ENCODE measurements at places on chromosomes 16 and 17.

DNA sequence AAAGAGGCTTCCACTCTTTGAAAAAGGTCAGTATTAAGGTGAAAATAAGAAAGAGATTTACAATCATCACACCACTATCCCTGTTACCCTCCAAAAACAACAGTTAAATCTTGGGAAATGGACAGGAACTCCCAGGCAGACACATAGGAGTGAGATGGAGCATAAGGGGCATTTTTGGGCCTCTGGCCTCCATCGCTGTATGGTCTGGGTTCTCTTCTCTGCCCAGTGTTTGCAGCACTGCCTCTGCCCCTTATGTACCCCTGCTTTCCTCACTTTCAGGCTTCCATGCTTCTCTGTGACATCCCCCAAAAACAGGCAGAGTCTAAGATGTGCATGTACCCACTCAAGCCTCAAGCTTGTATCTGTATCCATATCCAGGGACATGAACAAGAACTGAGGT is 630 bp upstream of the HOXB2 start:
- DNase-seq, result no peak

DNA sequence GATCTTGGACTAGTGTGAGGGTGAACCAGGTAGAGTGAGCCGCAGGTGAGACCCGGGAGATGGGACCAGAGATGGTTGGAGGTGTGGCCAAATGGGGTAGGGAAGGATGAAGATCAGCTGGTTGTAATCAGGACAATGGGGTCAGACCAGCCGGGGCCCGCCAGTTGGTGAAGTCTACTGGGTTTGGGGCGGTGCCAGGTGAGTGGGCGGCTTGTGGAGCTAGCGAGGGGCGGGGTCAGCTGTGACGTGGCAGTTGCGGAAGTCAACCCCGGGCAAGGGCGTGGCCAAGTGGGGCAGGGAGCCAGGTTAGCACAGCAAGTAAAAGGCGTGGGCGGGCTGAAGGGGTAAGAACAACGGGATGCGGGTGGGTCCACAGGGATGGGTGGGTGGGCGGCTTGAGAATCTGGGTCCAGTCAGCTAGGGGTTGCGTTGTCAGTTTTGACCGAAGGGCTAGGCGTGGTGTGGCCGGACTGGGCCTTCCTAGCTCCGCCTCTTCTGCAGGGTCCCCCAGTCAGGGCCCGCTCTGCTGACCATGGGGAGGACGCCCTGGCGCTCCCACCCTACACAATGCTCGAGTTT is 25.5 kb upstream of the ALKBH5 start:
- DNase-seq, result no peak

- no peak for DNase-seq
Measured at GRCh38 chr17:30243568-30243967, 8.1 kb upstream of the SLC6A4 start.

- DNase-seq, result no peak
Measured at GRCh38 chr16:87968541-87968940, 17.3 kb downstream of the BANP start.

GRCh38 chr17:17252149-17252661 is 15.2 kb upstream of the FLCN start:
- DNase-seq, result no peak

GRCh38 chr16:8892101-8892575 is 10.0 kb downstream of the LITAFD start:
- no peak for DNase-seq

- no peak for DNase-seq
Measured at GRCh38 chr16:22413819-22414218, 39.4 kb upstream of the CDR2 start.

GRCh38 chr16:16014329-16015224 is 65.2 kb downstream of the ABCC1 start:
- no peak for DNase-seq

DNA sequence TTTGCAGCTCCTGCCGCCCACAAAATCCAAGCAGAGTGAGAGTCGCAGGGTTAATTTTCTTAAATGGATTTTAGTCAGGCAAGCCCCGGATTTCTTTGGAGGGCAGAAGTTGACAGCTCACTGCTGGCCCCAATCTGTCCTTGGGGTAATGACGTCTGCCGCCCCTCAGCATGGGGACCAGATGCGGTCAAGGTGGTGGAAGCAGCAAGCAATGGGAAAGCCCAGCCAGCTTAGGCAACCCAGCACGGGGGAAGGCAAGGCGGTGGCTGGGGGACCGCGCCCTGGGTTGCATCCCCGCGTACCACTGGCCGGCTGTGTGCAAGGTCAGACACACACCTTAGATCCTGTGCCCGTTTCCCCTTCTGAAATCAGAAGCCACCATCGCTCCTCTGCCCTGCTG is 321.7 kb downstream of the C16orf95 start:
- no peak for DNase-seq

DNA sequence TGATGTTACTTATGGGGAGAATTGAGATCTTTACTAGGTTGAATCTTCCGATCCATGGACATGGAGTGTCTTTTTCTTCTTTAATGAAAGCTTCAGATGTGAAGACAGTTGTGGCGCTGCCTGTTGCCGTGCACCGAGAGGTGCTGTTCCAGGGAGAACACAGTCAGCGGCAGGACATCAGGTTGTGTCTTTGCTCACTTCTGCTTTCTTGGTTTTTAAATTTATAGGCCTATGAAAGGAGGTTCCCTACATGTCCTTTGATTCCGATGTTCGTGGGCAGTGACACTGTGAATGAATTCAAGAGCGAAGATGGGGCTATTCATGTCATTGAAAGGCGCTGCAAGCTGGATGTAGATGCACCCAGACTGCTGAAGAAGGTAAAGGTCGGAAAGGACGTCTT is 49.8 kb downstream of the SEC14L1 start:
- DNase-seq, result no peak

GRCh38 chr17:14302091-14302430 is 1.2 kb downstream of the HS3ST3B1 start:
- DNase-seq, result no peak

- DNase-seq, result no peak
Measured at GRCh38 chr17:19345486-19346350, 16.8 kb downstream of the B9D1 start.

- DNase-seq, result no peak
Measured at GRCh38 chr17:17035920-17036523, 6.2 kb upstream of the MPRIP start.

- no peak for DNase-seq
Measured at GRCh38 chr17:29661213-29661612, 38.5 kb upstream of the CORO6 start.

- DNase-seq, result no peak
Measured at GRCh38 chr16:51326131-51326856, 175.2 kb upstream of the SALL1 start.

DNA sequence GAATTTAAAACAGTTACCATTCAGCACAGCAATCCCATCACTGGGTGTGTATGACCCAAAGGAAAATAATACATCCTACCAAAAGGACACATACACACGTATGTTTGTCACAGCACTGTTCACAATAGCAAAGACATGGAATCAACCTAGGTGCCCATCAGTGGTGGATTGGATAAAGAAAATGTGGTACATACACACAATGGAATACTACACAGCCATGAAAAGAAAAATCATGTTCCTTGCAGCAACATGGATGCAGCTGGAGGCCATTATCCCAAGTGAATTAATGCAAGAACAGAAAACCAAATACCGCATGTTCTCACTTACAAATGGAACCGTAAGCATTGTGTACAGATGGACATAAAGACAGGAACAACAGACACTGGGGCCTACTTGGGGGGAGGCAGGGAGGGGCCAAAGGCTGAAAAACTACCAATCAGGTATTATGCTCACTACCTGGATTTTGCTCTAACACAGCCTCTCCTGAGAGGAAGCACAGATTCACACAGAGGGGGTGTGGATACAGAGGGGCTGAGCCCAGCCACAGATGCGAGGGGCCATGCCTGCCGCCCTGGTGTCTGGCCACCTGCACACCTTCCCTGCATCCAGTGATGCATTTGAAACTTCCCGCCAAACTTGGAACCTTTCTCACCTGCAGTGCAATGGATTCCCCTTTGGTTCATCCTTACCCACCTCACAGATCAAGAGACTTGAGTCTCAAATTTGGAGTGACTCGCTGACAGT is 55.9 kb downstream of the USP22 start:
- no peak for DNase-seq

GRCh38 chr17:44981221-44981968 is 13.3 kb upstream of the C1QL1 start:
- DNase-seq, result no peak

DNA sequence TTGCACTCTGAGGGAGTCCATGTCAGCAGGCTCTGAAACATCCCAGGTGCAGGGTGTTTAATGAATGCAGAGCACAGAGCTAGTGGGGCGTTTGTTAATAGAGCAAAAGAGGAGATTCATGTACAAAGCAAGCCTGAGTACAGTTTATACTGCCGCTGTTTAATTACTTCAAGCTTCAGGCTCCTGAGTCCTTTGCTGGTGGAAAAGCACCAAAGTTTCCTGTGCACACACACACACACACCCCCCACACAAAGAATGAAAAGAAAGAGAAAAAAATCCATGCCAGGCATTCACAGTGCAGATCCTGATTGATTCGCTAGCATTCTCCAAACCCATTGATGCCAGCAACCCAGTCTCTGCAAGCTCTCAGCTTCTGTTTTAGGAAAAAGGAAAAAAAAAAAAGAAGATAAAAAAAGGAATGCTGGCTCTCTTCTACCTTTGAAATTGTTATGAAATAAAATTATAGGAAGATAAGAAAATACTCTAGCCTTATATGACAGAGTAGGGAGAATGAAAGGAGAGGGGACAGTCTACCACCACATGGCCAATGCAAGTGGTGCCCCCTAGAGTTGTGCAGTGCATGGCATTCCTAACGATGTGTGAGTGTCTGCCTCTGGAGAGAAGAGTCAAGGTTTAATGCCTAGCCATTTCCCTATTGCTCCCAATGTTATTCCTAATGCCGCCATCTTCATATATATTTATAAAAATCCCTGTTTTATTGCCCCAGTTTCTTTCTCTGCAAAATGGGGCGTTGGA is 216.5 kb downstream of the TMEM114 start:
- DNase-seq, result no peak

DNA sequence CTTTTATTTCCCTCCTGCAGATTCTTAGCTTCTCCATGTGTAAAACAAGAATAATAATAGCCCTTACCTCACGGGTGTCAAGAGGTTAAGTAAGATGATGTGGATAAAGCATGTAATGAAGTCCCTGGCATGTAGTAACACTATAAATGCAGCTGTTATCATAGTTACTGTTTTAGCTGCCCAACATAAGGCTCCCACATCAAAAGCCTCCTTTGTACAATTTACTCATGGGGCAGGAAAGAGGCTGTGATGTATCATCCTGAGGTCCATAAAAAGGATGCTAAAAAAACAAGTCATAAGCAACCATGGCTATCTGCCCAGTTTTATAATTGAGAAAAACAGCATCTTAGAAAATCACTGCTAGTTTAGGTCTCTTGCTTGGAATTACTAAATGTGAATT is 339.7 kb downstream of the CA10 start:
- no peak for DNase-seq

DNA sequence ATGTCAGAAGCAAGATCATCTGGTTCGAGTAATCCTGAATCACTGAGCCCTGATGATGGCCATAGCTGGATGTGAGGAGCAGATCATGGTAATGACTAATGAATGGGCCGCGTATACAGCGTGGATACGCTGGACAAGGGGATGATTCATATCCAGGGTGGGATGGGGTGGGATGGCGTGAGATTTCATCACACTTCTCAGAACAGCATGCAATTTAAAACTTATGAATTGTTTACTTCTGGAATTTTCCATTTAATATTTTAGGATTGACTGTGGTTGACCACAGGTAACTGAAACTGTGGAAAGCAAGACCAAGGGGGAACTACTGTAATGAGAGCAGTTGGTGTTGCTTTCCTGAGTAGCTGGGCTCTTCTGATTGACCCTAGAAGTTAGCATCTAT is 225.5 kb downstream of the STX8 start:
- DNase-seq, result peak; percentile 89

GRCh38 chr16:46620266-46621005 is 743 bp downstream of the SHCBP1 start:
- DNase-seq, result no peak

DNA sequence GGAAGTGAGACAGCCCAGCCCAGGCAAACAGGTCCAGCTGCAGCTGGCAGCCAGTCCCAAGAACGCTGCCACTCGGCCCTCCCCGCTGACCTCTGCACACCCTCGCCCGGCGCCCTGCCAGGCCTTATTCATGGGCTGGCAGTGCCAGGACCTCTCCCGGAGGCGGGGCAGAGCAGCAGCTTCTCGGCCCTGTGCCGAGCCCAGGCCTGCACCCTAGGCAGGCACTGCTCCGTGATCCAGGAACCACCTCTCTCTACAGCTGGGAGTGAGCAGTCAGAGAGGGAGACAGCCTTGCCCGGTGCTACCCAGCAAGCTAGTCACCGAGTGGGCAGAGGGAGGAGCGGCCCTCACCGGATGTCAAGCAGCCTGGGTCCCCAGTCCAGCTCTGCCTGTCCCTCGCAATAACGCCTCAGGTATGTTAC is 79.9 kb upstream of the CBX4 start:
- DNase-seq, result no peak

DNA sequence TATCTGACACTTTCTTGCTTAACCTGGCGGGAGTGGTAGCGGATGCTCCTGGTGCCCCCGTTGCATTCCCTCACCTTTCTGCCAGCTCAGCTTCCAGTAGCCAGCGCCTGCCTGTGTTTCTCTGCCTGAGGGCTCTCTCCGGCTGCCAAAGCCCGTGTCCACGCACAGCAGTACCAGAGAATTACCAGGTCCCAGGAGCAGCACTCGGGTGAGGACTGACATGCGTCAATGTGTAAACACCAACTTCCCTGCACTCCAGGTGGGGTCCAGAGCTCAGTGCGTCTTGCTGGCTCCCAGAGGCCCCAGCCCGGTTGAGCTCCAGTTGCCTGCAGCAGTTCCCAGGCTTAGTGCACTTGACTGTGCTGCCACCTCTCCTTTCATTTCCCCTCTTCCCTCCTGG is 54.8 kb downstream of the CDH13 start:
- no peak for DNase-seq

- DNase-seq, result no peak
Measured at GRCh38 chr16:30368792-30369090, 1.6 kb downstream of the TBC1D10B start.

DNA sequence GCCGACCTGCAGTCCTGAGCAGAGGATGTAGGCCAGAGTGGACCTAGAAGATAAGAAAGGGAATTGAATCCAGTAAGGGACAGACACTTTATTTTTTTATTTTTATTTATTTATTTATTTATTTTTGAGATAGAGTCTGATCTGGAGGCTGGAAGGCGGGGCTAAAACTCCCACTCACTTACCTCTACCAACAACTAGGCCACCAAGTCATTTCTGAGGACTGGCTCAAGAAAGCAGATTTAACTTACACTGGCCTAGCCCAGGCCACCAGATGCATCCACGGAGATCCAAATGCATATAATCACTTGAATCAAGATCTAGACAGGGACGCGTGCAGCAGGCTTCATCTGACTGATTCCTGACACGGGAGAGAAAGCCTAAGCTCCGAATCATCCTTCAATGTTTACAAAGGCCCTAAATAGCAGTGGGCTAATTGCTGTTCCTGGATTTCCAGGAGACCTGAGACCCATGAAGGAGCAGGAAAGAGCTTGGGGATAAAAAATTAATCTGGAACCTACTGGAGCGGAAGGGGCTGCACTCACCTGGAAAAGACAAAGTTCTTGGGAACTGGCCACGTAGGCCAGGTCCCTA is 1.1 kb upstream of the ALOX12 start:
- DNase-seq, result no peak

GRCh38 chr17:44210342-44211192 is 8.9 kb downstream of the UBTF start:
- no peak for DNase-seq

GRCh38 chr16:87834005-87834667 is 35.2 kb downstream of the SLC7A5 start:
- DNase-seq, result no peak

- no peak for DNase-seq
Measured at GRCh38 chr17:3995067-3995466, 30.8 kb upstream of the ATP2A3 start.

Data from GM04503 (cell line).